ENCODE measurements at places on chromosomes 1 and 21.

- DNase-seq: no peak
Observed at GRCh38 chr1:50262436-50262835, 153.7 kb downstream of the ELAVL4 start.

DNA sequence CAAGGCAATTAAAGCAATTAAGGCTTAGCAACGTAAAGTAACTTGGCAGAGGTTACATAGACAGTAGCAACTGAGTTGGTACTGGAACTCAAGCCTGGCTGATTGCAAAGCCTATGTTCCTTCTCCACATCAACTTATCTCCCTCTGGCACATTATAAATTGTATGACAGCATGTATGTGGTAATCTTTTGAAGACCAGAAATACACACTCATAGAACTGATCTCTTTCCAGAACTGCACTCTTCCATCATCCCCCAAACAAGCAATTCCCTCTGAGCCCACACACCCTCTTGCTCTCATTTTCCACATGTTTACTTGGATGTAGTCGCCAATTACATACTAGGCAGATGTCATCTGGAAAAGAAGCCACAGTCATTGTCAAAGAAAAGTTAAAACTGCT lies 502.2 kb downstream of the PLPP3 start:
- DNase-seq: no peak

DNA sequence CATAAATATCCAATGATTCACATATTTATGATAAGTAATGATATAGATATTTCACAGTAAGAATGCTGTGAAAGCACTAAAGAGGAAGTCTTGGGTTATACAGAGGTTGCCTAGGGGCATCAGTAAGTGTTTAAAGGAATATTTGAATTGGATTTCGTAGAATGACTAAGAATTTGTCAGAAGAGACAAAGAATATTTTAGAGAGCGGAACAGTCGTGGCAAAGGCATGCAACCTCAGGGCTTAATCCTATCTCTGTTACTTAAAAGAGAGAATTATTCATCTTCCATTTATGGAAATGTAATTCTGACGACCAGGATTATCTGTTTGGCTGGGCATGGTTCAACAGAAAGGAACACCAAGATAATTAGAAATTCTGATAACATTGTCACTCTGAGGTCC lies 171.9 kb upstream of the NR5A2 start:
- DNase-seq: no peak

GRCh38 chr1:29332204-29332603 lies 95.9 kb downstream of the PTPRU start:
- DNase-seq: no peak

GRCh38 chr1:201011616-201012015 lies 11.9 kb downstream of the KIF21B start:
- DNase-seq: no peak

DNA sequence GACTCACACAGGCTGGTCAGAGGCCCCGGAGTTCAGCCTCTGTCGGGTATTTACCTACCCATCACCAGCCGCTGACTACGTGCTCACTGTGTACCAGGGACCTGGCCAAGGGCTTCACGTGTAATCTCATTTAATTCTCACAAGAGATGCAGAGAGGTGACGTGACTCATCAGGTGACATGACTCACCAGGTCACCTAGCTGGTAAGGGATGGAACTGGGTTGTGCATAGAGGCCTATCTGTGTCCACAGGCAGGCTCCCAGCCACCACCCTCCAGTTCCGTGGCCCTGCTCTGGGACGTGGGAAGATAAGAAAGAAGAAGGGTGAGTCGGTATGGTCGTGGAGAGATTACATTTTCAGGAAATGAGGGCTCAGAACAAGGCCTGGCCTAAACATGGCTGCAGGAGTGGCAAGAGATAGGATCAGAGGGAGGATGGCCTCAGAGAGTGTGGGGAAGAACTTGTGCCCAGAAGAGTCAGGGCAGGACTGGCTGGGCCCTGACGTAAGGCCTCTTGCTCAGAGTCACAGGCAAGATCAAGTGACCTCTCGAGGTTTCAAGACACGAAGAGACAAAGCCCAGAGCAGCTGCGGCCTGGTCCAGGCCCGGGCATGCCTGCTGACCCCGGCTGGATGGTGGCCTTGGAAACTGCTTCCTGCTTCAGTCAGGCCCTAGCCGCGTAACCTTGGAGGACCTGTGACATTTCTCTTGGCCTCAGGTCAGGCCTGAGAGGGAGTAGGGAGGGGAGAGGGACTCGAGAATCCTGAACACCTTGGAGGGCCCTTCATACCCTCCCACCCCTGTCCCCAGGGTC lies 52.7 kb upstream of the WASF2 start:
- no peak for DNase-seq

- no peak for DNase-seq
Observed at GRCh38 chr1:211938561-211938997, 96.8 kb downstream of the INTS7 start.

- no peak for DNase-seq
Observed at GRCh38 chr1:156812293-156812990, 4.2 kb downstream of the SH2D2A start.

- DNase-seq: no peak
Observed at GRCh38 chr1:200384818-200385390, 24.9 kb downstream of the ZNF281 start.

GRCh38 chr1:6581561-6582305 lies 1.9 kb downstream of the ZBTB48 start:
- DNase-seq: no peak

- no peak for DNase-seq
Observed at GRCh38 chr21:37575580-37575979, 209.0 kb downstream of the DYRK1A start.

DNA sequence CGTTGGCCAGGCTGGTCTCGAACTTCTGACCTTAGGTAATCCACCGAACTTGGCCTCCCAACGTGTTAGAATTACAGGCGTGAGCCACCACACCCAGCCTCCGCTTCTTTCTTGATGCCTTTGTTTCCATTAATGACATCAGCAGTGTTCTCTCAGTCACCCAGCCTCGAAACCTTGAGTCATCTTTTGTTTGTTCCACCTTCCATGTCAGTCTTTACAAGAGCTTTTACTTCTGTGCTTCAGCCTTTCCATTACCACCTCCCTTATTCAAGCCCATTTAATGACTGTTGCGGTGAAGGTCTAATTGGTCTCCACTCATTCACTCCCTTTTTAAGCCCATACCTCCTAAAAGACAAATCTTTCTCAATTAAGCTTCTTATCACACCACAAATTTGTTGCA lies 146.6 kb upstream of the ADGRL2 start:
- DNase-seq: no peak

DNA sequence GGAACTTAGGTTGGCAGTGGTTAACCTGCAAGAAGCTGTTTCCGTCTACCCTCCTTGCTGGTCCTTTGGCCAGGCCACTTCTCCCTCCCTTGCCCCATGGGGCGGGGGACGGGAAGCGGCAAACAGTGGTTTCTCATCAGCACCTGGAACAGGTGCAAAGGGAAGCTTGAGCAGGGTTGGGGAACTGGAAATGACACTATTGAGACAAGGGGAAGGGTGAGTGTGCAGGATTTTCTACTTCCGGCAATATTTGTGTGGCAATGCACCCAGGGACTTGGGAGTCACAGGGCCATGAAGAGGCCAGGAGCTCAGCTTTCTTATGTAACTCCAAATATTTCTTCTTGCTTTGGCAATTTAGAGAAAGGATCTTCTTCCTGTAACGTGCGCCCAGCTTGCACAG lies 29.0 kb upstream of the SARS1 start:
- no peak for DNase-seq
